Fibroblast of skin of scalp (primary cell): ENCODE measurements at places on chromosomes 11 and 22.
A peak's percentile ranks its signal among the peaks of the same experiment; 100 is the strongest.

DNA sequence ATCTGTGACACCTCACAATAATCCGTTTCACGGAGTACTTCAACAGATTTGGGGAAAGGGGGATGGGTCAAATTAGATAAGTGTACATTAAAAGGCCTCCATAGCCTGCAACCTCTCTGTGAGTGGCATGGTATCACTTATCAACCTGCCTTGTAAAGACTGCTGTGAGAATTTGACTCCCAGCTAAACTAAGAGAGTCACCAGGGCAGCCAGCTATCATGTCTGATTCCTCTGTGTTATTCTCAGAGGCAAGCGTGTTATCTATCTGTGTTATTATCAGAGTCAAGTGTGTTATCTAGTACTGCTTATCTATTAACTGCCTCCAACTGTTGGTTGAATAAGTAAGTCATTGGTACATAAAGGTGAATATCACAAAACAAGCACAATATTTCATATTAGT lies 4.1 kb upstream of the FAM83F start:
- DNase-seq: no peak

DNA sequence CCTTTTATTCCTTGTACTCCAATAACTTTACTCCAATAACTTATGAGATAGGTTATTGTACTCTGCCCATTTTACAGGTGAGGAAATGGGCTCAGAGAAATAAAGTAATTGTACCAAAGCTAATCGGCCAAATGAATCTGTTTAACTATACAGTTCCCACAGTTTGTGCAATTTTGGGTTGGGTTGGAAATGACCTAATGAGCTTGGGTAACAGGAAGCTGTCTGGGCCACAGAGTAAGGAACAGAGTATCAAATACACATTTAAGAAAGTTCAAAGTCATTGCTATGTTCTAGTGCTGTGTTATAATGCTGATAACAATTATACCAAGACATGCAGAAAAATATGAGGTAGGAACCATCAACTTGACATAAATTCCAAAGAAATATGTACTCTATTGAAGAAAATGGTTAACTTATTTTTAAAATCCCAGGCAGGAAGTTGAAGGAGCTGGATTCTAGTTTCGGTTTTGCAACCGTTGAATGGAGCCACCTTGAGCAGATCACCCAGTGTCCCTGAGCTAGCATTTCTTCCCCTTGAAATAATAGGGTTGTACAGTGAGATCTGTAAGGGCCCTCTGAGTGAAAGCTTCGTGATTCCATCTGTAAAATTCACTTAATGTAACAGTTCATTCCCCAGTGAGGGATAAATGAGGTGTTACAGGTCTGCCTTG lies 360.9 kb upstream of the NARS2 start:
- DNase-seq: no peak

DNA sequence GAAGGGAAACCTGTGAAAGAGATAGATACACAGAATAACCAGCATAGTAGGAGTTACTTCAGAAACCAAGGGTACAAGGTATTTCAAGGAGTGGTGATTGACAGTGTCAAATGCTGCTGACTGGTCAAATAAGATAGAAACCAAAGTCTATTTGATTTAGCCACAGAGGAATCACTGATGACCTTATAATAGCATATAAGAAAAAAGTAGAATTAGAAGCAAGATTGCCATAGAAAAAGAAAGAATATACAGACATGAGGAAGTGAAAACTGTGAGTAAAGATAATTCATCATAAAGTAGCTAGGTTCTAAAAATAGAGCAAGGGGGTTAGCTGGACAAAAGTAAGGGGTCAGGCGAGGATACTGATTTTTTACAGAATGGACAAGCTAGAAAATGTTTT lies 14.2 kb downstream of the ZBTB44 start:
- no peak for DNase-seq

DNA sequence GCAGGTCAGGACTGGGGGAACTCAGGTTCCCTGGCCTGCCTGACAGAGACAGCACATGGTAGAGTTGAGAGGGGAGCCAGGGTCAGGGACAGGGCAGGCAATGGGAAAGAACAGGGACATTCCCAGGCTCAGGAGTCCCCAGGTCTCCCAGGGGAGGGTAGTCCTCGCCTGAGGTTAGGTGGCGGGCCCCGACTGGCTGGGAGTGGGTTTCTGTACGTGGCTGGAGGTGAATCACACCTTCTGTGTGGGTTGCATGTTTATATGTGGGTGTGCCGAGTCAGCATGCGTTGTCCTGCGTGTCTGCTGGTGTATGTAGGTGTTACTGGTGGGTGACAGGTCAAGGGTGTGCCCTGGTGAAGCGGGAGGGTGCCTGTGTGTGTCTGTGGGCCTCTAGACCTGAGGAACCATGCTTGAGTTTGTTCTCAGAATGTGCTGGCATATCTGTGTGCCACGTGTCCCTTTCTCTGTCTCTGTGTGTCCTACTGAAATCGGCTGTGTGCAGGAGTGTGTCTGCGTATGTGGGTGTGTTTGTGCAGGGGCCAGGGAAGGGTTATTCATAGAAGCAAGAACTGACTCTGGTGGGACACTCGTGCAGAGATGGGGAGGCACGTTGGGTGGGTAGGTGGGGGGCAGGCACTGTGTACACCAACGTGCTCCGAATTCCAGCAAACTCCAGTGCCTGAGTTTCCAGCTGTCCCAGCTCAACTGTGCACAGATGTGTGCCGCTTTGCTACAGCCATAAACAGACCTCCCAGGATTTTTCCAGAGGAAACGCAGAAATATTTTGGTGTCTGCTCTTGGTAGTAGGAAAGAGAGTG lies 23.8 kb upstream of the OAF start:
- DNase-seq: peak; percentile 60

DNA sequence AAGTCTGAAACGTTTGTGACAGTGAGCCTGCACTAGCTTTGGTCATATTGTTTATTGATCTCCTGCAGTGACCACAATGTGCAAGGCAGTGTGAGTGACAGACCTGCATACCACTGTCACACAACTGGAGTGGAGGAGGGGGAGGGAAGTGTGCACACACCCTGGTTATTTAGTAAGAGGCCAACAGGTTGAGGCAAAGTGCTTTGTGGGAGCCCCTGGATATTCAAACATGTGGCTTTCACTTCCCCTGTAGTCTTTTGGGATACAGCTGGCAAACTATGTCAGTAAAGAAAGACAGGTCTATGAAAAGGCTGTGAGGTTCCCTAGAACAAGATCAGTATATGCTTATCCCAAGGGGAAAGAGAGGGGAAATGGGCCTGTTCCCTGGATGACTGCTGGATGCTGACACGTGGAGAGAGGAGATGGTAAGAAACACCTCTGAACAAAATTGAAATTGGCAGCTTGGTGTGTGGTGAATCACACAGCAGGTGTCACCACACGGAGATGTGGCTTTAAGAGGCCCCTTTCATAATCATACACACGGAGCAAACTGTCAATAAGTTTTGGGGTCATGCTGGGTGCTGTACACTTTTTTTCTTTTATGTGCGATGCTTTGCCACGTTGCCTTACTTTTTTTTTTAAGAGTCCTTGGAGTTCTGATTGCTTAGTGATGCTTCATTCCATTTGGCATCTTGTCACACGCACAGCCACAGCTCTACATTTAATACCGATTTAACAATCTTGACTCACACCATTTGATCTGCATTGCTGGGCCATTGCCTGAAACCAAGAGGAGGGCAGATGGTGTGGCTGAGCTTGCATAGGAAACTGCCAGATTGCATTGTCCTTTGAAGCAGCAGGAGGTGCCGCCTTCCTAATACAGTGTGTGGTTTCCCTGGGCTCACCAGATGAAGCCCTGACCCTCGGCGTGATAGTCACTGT lies 11.3 kb downstream of the OSBP2 start:
- peak; percentile 90 for DNase-seq

DNA sequence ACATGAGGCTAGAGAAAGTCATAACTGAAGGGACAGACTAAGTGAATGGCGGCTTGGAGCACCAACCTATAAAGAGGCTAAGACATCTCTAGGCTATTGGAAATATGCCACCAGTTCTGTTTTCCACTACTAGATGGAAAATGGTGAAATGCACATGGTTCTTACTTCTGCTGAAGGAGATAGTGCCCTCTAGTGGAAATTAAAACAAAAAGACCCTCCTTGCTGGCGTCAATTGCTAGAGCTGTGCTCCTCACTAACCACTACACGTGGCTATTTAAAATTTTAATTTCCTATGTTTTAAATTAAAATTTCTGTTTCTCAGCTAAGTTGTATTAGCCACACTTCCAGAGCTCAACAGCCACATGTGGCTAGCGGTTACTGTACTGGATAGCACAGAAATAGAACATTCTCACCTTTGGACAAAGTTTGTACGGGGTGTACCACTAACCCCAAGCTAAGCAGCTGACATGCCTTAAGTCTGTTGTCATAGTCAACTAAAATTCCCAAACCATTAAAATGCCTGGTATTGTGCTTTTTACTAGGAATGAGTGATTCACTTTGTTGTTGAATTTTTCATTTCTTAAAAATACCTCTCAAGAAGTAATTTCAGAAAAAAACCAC lies 34.1 kb upstream of the CALCA start:
- DNase-seq: peak; percentile 41

DNA sequence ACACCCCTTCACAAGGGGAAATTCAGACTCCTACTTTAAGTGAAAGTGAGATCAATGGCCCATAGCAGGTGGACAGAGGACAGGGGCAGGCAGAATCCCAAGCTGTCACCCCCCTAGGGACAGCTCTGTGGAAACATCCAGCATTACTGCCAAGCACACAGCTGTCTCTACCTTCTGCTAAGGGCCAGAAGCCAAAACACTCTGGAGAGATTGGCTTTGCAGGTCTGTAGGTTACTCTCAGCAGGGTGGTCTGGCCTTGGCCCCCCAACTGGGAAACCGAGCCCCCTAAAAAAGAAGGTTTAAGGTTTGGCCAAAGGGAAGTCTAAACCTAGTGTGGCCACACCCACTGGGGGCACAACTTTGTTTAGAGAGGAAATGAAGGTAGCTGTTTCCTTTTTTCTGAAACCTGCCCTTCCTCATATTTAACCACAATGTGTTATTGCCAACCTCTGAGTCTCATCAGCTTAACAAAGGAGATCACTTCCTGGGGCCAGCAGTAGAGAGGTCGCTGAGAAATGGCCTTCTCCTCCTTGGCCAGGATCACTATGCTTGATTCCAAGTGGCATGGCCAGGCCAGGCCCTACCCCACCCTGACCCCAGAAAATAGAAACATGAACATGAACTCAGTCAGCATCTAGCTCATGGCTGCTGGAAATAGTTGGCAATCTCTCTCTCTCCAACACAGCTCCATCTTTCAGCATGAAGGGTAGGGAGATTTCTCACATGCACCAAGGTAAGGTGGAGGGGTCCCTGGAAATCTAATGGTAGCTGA lies 25.9 kb upstream of the SCARF2 start:
- no peak for DNase-seq

- no peak for DNase-seq
These were observed 51.8 kb downstream of the APIP start for GRCh38 chr11:34864424-34864823.

DNA sequence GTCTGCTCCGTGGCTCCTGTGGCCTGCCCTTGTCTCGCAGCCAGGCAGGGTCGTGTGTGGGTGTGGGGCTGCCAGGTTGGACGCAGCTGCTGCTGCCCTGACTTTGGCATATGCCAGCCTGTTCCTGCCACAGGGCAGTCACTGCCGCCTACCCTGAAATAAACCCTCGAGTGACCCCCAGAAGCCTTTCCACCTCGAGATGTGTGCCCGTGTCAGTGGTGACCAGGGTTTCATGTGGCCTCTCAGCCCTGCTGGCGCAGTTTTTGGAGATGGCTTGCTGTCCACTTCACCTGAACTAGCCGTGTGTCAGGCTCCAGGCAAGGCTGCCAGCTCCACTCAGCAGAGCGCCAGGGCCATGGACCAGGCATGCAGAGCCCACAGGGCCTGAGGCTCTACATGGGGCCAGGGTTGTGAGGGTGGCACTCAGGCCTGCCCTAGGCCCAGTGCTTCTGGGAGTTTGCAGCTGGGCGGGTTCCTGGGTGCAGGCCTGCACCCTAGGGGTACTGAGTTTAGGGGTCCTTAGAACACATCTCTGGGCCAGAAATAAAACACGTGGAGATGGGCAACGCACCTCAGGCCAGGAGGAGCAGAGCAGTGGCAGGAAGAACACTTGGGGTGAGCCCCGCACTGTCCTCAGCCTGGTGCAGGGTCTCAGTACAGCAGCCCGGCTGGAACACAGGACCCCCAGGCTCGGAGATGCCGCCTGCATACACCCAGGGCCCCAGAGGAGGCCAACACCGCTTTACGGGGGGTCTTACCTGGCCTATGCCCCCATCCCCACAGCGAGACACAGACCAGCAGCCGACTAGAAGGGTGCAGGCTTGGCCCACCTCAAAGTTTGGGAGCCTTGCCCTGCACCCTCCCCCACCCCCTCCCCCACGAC lies 8.8 kb upstream of the PANX2 start:
- DNase-seq: no peak

- DNase-seq: no peak
These were observed 33.6 kb upstream of the GNB1L start for GRCh38 chr22:19888131-19888746.

DNA sequence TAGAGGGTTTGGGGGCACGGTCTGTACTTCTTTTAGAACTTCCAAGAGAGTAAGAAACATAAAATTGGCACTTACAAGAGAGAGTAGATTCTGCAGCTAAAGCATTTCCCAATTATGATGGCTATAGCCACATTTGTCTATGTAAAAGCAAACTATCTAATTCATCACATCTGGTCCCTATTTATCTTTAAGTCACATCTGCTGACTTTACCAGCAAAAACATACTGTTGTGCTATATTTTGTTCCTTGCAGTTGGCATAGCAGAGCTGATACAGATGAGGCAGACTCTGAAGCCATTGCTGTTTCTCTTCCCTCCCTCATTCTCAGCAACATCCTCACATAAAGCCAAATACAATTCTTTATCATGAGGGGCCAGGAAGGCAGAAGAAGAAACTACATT lies 1533.5 kb upstream of the RAG2 start:
- DNase-seq: no peak

GRCh38 chr11:117941976-117942654 lies 12.9 kb upstream of the TMPRSS13 start:
- no peak for DNase-seq

GRCh38 chr11:116217006-116217405 lies 555.8 kb downstream of the BUD13 start:
- DNase-seq: peak; percentile 48

- peak; percentile 78 for DNase-seq
These were observed 84.7 kb downstream of the TTC28 start for GRCh38 chr22:28594797-28595462.

DNA sequence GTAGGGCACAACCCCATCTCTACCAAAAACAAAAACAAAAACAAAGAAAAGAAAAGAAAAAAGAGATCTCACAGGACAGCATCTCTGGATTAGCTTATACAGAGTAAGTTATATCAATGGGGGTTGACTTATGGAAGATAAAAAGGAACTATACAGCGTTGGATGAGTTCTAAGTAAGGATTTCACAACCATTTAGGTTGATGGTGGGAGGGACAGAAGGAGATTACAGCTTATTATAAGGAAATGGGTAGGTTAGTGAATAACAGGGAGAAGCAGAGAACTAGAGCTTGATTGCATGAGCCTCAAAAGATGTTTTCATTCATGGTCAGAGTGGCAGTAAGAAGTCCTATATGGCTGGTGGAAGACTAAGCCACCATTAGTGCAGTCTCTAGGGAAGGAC lies 60.3 kb downstream of the CECR2 start:
- no peak for DNase-seq
